ENCODE measurements at places on chromosomes 2 and 18.

- DNase-seq = no peak
Measured at GRCh38 chr2:226772389-226773179, 27.0 kb downstream of the IRS1 start.

DNA sequence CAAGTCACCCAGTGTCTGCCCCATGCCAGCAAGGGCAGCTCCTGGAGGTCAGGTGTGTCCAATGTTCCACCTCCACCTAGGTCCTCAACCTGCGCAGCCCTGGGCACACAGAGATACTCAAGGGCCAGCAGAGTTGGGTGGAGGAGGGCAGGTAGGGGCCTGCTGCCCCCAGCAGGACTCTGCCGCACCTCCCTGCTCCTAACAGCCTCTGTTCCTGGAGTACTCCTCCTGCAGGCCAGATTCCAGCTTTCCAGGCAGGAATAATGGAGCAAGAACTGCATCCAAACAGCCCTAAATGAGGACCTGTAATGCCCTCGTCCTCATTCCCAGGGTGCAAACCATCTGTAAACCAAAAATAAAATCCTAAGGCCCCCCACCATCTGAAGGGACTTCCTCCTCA, 44.4 kb upstream of the ACAA2 start:
- DNase-seq = no peak

- no peak for DNase-seq
Measured at GRCh38 chr2:158580760-158581159, 124.0 kb downstream of the PKP4 start.

- DNase-seq = no peak
Measured at GRCh38 chr2:144048631-144049060, 471.3 kb downstream of the ZEB2 start.

- DNase-seq = no peak
Measured at GRCh38 chr2:39780825-39781600, 2.0 kb upstream of the THUMPD2 start.

GRCh38 chr2:51734115-51734514, 702.2 kb upstream of the NRXN1 start:
- DNase-seq = no peak

GRCh38 chr18:53745224-53745967, 479.1 kb downstream of the MBD2 start:
- DNase-seq = no peak

- no peak for DNase-seq
Measured at GRCh38 chr2:175619179-175620045, 382.7 kb downstream of the LNPK start.

GRCh38 chr18:43563780-43564179, 286.5 kb upstream of the SYT4 start:
- no peak for DNase-seq

DNA sequence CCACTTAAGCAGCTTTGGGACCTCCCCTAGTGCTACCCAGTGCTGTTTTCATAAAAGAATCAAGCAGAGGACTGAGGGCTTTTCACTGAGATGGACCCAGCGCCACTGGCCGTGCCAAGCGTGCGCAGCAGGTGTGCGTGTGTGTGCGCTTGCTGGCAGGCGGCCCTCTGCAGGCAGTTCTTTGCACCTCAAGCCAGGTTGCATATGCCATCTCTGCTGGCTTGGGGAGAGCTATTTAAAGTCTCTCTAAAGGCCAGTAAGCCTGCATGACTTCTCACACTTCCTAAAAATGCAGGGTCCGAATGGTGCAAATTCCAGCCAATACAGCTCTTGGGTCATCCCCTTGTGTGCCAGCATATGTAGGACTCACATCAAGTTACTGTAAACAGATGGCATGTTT, 255.5 kb downstream of the RNF152 start:
- DNase-seq = no peak

GRCh38 chr18:58024139-58024538, 19.9 kb upstream of the NEDD4L start:
- DNase-seq = no peak

DNA sequence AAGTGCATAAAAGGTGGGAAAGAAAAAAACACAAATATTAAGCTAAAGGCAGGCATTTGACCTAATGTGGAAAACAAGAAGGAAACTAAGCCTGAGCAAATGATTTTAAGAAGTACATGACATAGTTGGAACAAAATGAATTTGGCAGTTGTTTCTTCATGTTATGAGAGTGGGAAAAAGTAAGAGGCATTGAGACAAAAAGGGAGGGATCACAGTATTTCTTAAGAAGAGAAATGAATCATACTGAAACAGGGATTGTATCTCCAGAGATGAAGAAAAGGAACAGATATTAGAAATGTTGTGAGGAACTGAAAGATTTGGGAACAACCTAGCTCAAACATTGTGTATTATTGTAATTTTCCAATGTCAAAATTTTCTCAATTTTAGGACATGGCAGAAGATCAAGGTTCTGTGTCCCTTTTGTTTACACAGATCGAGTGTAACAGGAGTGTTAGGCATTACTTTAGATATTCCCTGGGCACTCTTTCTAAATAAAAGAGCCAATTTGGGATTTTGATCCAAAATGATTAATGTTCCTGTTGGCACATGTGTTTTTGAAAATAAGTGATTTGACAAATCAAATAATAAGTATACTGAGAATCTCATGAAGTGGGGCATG, 98.6 kb downstream of the CALCRL start:
- no peak for DNase-seq

DNA sequence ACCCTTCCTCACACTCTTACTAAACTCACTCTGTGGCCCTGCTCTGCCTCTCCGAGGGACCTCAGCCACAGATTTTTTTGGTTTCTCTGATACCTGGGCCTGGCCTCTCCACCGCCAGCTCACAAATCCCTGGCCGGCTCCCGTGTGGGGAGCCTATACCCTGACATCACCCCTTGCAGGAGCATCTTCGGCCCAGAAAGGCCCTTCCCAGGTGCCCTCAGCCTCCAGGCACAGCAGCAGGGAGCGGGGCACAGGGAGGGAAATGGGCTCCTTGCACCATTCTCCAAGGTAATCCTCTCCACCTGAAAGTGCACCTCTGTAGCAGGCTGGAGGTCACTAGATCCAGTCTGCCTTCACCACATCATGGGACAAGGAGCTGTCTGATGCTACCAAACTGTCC, 43.2 kb downstream of the CRACDL start:
- DNase-seq = no peak

DNA sequence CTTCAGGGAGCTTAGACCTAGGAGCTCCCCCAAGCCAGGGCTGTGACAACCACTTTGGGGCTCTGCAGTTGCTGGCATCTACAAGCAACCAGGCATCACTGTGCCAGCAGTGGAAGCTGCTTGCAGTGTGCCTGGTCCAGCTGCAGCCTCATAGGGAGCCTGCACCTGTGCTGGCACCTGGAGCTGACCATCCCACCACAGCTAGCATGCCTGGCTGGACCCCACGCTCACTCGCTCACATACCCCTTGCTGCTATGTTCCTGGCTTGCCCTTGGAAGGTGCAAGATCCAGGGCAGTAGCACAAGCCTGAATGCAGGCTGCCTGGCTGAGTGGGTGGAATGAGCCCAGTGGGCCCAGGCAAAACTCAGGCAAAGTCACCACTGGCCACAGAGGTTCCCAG, 82.5 kb downstream of the ZNF804A start:
- no peak for DNase-seq

GRCh38 chr2:7007846-7008741, 90.9 kb downstream of the RNF144A start:
- no peak for DNase-seq

DNA sequence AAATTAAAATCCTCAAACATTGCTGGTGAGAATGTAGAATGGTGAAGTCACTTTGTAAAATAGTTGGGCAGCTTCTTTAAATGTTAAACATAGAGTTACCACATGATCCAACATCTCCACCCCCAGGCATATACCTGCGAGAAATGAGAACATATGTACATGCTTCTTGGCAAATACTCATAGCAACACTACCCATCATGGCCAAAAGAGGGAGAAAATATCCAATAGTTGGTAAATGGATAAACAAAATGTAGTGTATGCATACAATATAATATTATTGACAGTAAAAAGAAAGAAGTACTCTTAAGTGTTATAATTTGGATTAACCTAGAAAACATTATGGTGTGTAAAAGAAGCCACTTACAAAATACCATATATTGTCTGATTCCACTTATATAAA, 185.9 kb downstream of the CDH7 start:
- DNase-seq = no peak

- DNase-seq = no peak
Measured at GRCh38 chr18:297936-298335, 30.1 kb upstream of the THOC1 start.

DNA sequence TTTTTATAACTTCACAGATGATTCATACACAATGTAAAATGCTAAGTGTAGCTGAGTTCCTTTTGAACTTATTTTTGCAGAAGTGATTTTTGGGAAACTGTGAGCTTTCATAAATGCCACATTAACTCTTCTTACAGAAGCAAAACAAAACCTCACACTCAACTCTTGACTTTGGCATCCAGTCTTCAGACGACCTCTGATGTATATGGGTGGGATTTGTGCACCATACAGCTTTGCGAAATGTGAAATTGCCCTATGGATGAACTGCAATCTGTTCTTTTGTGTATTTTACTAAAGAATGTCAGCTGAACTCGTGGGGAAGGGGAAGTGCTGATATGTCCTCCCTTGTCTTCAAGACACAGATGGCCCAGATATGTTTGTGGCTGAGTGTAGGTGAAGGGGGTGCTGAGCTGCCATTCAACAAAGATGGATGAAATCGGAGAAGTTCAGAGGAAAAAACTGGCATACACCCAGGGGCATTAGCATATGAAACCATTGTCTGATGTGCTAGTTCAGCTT, 218.3 kb downstream of the PTGR3 start:
- no peak for DNase-seq
